ENCODE measurements at places on chromosomes 11 and 22. TPM values are rescaled to one million over a fixed set of nuclear protein-coding genes. Genes with fewer than 3 reads are reported as not detected.
A peak's percentile ranks its signal among the peaks of the same experiment; 100 is the strongest.

The KCNJ11 gene
- 1.3 TPM for total RNA-seq

The SYNGR1 gene
- total RNA-seq, result 0.29 TPM

- DNase-seq, result peak; percentile 8
Measured at GRCh38 chr11:100687630-100688395, 725 bp downstream of the ARHGAP42 start.

DNA sequence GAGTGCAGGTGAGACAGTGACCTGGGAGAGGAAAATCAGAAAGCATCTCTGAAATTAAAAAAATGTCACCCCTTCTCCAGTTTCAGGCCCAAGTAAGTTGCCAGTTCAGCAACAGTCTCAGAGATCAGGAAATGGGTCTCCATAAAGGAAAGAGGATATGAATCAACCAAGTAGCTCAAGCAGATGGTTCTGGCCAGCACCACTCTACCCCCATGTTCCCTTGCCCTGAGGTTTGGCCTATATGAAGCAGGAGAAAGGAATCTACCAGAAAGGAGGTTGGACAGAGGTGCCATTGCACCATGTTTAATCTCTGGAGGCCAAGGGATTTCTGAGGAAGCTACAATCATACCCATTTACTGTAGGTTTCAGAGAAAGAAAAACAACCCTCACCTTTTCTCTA is 7.7 kb downstream of the FZD4 start:
- DNase-seq, result no peak

The SOX10 gene
- not detected for total RNA-seq

GRCh38 chr11:8094656-8095055 is 13.6 kb downstream of the TUB start:
- no peak for DNase-seq

DNA sequence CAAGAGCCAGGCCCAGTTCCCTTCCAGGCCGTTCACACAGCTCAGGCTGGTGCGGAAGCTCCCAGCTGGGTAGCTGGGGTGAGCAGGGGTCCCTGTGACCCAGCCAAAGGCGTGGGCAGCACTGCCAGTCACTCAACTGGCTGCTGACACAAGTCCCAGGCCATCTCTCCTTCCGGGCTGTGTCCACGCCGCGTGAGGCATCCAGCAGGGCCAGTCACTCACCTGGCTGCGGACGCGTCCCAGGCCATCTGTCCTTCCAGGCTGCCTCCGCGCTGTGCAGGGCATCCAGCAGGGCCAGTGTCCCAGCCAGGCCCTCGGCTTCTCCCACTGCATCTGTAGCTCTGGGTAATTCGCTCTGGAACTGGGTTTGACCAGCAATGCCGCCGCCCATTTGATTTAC is 184.2 kb downstream of the BRD1 start:
- no peak for DNase-seq

DNA sequence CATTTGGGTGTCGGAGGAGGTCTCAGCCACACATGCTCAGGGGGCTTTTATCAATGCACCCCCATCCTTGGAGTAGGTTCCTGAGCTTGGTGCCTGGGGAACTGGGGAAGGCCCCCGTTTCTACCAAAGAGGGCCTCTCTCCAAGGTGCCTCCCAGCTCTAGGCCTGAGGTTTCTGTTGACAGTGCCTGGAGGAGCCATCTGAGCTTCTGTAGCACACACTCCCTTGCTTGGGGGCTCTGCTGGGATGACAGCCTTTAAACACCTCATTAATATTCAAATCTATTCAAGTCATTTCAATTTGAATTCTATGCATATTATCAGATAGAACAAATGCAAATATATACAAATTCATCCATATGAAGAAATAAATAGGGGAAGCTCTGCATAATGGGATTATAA is 18.9 kb downstream of the KIRREL3 start:
- DNase-seq, result no peak

GRCh38 chr11:93494357-93494756 is 48.8 kb downstream of the SMCO4 start:
- no peak for DNase-seq

The PHF21B gene
- total RNA-seq, result not detected

GRCh38 chr11:67053896-67054329 is 2.7 kb upstream of the RHOD start:
- peak; percentile 75 for DNase-seq

GRCh38 chr22:44865193-44866057 is 113.0 kb downstream of the ARHGAP8 start:
- no peak for DNase-seq

DNA sequence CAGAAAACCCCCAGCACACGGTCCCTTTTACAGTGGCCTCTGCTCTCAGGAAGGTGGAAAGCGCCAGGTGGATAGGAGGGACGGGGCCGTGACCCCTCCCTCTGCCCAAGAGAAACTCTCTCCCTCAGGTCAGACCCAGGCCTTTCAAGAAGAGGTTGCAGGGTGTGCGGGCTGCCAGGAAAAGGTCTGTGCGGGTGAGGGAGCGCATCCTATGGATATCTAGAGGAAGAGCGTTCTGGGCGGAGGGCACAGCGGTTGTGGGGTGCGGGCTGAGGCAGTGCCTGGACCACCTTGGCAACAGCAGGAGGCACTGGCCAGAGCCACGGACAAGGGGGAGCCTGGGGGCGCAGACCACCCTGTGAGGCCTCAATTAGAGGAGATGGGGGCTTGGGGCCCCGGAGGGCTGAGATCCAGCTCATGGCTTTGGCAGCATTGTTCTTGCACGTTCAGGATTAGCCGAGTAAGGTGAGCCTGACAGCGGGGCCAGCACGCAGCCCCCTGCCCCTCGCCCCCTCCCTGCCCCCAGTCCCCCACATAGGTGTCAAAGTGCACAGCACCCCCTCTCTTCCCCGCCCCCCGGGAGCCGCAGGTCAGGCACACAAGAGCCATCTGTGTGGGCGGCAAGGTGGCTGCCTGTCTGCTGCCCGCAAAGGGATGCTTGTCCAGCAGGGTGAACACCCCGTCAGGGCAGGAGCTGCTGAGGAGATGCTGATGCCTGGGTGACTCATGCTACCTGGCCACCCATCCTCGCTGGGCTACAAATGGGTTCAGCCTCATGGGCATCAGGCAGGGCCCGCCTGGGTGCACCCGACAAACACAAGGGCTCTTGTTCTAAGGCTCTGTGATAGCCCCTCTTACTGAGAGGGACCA is 92.8 kb upstream of the KCNQ1OT1 start:
- DNase-seq, result no peak

DNA sequence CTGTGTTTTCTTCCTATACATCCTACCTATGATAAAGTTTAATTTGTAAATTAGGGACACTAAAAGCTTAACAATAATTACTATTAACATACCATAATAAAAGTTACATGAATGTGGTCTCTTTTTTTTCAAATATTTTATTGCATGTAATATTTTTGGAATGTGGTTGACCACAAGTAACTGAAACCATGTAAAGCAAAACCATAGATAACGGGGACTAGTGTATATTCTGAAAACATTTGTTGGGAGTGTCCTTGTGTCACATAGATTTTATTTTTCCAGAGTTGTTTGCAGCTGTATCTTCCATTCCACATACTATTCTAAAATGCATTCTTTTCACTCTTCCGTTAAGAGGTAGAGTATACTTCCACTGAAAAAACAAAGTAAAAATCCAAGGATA is 200.4 kb downstream of the KIF18A start:
- no peak for DNase-seq

DNA sequence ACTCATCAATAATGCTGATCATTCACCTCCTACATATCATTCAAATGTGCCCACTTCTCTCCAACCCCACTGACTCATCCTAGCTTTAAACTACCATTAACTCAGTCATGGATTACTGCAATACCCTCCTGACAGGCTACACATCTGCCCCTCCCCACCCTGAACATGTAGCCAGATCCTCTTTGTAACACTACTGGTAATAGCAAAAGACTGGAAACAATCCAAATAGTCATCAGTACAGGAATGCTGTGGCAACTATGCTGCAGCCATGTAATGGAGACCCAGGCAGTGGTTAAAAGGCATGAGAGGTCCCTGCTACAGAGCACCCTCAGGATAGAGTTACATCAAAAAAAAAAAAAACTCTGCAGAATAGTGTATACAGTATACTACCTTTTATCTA is 16.6 kb downstream of the SLC43A3 start:
- DNase-seq, result no peak

DNA sequence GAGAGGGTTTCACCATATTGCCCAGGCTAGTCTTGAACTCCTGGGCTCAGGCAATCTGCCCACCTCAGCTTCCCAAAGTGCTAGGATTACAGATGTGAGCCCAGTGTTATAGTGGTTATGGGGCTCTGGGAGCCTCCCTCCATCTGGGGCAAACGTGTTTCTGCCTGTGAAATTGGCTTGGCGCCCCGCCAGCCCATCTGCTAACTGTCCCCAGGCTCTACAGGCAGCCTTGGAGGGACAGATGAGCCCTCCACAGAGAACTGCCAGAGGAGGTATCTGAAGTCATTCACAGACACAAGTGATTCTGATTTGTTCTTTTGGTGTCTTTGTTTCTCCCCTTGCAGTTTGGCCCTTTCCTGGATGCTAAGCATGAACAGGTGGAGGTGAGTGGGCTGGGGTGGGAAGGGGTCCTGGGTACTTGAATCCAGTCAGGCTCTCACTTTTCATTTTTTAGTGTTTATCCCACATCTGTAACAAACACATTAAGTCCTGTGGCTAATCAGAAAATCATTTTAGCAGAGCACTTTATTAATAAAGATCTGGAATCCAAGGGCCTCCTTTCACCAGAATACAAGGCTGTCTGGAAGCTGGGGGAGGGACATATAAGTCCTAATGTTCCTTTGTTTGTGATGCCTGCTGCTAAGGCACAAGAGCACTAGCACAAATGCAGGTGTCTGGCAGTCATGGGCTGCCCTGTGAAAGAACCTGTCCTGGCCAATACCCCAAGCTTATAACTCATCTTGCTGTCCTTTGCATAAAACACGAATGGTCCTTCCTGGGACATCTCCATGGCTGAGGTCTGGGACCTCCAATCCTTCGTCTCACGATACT is 25.7 kb upstream of the CDC42EP2 start:
- DNase-seq, result no peak

The MS4A1 gene
- 0.35 TPM for total RNA-seq

DNA sequence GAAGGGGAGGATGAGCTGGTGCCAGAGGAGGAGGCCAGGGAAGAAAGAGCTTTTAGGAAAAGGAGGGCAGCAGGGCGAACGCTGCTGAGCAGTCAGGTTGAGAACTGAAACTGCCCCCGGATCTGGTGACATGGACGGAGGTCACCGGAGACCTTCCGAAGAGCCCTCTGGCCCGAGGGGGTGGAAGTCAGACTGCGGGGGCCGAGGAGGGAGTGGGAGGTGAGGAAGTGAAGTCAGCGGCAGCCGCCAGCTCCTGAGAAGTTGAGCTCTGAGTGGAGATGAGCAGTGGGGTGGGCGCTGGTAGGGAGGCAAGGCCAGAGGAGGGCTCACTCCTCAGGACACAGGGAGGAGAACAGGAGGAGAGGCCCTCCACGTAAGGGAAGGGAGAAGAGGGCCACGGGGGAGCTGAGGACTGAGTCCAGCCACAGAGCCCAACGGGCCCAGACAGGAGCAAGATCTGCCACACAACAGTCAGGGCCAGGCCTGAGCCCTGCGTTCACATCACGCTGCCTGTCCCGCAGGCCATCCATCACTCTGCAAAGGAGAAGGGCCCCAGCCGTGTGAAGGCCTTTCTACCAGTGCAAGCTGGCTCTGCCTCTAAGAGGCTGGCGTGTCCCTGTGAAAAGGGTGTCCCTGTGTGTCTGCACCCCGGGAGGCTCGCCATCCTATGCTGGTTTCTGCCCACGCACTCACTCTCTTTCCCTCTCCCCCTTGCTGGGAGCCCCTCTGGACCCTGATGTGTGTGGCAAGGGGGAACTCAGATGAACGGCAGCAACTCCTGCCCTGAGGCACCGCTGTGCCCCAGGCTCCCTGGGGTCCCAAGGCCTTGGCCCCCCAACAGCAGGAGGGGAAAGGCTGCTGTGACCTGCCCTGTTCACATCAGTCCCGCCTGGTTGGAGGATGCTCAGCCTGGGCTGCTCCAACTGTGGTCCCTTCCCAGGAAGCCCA is 19.0 kb upstream of the LRRC32 start:
- DNase-seq, result no peak

DNA sequence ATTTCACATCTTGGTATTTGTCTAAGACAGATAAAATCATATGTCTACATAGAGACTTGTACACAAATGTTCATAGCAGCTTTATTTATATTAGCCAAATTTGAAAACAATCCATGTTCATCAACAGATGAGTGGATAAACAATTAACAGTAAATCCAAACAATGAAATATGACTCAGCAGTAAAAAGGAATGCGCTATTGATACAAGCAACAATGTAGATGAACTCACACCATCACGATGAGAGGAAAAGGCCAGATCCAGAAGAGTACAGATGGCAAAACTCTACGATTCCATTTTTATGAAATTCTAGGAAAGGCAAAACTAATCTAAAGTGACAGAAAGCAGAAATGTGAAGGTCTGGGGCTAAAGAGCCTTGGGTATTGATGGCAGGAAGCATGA is 384.3 kb downstream of the NTM start:
- no peak for DNase-seq

- no peak for DNase-seq
Measured at GRCh38 chr11:12076840-12077534, 33.4 kb upstream of the MICAL2 start.

DNA sequence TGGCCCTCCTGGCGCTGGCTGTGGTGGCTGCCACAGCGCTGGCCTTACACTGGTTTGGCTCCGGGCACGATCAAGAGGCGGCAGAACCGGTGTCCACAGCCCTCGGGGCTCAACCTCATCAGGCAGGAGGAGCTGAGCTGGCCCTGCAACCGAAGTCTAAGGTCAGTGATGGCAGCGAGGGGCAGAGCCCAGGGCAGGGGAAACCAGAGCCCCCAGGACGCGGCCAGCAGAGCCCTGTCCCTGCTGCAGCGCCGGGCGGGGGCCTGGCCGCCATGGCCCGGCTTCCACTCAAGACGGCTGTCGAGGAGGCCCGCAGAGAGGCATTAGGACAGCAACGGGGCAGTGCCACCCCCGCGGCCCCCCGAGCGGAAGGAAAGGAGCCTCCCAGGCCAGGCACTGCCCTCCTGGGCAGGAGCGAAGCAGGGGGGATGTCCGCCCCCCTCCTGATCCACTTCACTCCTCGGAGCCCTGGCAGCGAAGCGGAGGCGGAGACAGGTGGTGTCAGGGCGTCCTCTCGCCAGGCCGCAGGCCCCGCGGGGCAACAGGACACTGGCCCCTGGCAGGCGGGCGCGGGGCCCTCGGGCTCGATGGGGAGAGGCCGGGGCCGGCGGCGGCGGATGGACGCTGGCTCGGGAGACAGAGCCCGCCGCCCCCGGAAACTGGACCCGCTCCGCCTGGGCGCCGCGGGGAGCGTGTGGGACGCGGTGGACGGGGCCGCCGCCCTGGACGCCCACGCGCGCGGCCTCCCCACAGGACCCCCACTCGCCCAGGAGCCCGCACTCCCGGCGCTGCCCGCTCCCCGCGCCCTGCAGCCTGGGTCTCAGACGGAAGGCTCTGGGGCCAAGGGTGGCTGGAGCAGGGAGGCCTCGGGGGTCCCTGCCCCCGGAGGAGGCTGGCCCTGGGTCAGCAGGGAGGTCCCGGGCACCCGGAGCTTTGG is 895 bp downstream of the KLHDC7B start:
- no peak for DNase-seq

The TMPRSS13 gene
- 0.21 TPM for total RNA-seq

The GLYAT gene
- total RNA-seq, result not detected

- peak; percentile 53 for DNase-seq
Measured at GRCh38 chr11:117226388-117227385, 5.2 kb downstream of the PCSK7 start.

- DNase-seq, result no peak
Measured at GRCh38 chr11:31689559-31689958, 121.6 kb downstream of the PAX6 start.

Data from activated naive CD4-positive, alpha-beta T cell treated with anti-CD3 and anti-CD28 coated beads for 36 hours (primary cell).